H9 (cell line): ENCODE measurements at places on chromosomes 5 and 9.

DNA sequence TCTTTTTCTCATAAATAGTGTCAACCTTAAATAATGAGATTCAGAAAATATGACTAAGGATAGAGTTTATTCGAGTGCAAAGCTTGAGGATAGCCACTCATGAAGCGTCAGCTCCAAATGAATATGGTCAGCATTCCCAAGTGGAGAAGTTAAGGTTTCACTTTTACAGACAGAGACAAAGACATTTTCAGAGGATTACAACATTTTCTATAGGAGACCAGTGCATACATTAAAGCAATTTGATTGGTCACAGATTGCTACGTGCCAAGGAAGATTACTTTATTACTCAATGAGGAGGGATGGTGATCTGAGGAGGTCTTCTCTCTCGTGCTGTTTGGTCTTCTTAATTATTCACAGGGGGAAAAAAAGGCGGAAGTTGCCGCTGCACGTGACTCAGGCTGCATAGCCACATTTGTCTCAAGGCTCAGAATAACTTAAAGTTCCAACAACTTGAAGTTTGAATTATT, 60.1 kb upstream of the SPATA31C2 start:
- DNase-seq, result no peak

GRCh38 chr5:133520062-133520461, 92.3 kb downstream of the FSTL4 start:
- DNase-seq, result no peak

DNA sequence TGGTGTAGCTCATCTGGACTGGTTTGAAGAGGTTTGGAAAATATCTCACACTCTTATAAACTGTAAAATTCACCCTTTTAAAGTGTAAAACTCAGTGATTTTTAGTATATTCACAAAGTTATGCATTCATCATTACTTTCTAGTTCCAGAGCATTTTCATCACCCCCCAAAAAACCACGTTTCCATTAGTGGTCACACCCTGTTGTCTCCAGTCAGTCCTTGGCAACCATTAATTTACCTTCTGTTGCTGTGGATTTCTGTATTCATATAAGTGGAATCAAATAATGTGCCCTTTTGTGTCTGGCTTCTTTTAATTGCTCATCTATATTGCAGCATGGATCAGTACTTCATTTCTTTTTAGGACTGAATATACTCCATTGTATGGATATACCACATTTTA, 18.4 kb downstream of the NIPBL start:
- no peak for DNase-seq

DNA sequence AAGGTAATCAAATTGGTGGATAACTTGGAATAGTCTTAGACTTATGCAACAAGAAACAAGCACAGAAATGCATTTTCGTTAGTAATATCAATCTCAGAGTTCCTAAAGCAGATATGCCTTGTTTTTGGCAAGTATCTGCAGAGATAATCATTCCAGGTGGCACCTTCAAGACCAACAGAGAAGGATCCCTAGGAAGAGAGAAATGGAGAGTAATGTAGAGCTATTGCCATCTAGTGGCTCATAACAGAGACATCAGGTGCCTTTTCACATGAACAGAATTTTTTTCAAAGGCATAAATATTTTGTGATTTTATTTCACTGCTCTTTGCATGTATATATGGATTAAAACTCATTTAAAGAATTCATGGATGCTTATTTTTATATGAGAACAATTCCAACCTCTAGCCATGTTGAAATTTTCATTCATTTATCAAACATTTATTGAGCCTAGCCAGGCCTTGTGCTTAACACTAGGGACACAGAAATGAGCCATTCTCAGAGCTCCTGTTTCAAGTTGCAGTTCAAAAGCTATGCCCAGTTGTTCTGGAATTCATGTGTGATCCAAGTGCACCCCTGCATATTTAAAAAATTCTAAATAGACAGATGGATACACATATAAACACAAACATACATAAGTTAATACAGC, 117.5 kb upstream of the OR13F1 start:
- no peak for DNase-seq

DNA sequence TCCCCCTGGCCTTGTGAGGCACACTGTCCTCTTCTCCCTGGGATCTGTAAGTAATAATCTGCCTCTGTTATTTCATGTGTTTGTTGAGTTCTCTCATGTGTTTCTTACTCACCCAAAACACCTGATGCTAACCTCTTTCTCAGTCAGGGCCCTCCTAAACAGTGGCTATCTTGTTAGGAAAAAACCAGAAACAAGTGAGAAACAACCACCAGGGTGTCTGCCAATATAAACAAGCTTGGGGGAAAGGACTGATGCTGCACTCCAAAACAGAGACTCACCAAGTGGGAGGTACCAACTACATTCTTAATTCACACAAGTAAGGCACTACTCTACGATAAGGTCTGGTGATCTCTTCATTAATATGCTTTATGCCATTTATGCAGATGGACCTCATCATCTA, 564.4 kb downstream of the SEMA5A start:
- DNase-seq, result no peak
